NCI-H526 treated with DMSO at 0.1 percent for 48 hours (cell line): ENCODE measurements at places on chromosomes 1 and 21.

DNA sequence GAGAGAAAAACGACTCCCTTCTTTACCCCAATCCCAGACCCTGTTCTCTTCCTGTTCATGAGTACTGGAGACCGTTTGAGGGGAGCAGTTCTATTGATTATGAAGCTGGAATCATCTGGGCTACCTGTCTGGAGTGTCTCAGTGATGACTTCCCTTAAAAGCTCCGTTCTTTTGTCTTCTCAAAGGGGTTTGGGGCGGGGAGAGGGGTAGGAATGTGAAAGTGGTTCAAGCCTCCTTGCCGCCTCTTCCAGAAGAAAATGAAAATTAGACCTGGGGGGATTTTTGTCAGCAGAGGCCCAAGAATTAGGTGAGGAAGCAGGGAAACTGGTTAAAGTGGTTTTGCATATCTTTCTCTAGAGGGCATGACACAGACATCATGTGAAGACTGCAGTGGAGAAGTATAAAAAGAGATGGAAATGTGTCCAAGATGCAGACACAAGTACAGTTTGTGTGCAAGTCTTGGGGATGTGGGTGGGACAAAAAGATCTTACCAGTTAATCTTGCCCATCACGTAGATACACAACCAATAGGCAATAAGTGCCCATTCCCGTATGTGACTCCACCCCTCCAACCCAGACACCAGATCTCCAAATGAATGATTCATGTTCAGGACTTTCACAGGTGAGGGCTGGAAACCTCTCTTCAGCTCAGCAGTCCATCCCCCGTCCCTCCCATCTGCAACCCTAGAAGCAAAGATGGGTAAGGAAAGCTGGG lies 470 bp upstream of the MTMR11 start:
- DNase-seq, result peak; percentile 67

GRCh38 chr21:45401054-45401518 lies 3.9 kb upstream of the COL18A1 start:
- no peak for DNase-seq

DNA sequence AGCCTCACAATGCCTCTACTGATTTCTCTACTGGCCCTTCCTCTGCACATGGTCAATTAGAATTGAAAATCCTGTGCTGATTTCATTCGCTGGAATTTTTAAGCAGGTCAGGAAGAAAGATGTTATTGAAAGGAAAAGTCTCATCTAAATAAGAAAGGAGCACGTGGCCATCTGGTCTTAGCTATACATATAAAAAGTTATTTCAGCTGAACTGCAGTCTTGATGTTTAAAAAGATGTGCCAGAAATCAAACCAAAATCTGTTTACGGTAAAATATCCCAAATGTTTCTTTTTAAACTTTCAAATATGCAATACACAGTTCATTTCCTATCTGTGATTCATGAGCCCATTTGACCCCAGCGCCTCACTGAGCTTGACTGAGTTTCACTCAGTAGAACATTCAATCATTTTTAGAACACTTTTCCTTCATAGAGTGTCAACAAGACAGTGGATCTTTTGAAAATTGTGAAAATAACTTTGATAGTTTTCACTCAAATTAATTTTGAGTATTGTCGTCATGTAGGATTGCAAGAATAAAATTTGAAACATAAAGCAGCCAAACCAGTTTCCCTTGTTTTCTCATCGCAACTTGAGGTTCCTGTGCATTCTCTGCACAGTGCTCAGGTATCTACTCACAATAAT lies 293.6 kb downstream of the PTPRC start:
- DNase-seq, result peak; percentile 58

- no peak for DNase-seq
Measured at GRCh38 chr1:3067671-3068563, 1.1 kb upstream of the PRDM16 start.

- DNase-seq, result peak; percentile 72
Measured at GRCh38 chr1:169484683-169485430, 887 bp downstream of the SLC19A2 start.

- no peak for DNase-seq
Measured at GRCh38 chr1:226433341-226433720, 25.4 kb upstream of the PARP1 start.

GRCh38 chr1:150976401-150976821 lies 1.8 kb upstream of the CERS2 start:
- no peak for DNase-seq

- no peak for DNase-seq
Measured at GRCh38 chr1:1109743-1110142, 6.1 kb downstream of the C1orf159 start.

GRCh38 chr1:227459326-227459841 lies 104.0 kb upstream of the ZNF678 start:
- no peak for DNase-seq

GRCh38 chr1:2126331-2127186 lies 68.0 kb downstream of the FAAP20 start:
- no peak for DNase-seq

DNA sequence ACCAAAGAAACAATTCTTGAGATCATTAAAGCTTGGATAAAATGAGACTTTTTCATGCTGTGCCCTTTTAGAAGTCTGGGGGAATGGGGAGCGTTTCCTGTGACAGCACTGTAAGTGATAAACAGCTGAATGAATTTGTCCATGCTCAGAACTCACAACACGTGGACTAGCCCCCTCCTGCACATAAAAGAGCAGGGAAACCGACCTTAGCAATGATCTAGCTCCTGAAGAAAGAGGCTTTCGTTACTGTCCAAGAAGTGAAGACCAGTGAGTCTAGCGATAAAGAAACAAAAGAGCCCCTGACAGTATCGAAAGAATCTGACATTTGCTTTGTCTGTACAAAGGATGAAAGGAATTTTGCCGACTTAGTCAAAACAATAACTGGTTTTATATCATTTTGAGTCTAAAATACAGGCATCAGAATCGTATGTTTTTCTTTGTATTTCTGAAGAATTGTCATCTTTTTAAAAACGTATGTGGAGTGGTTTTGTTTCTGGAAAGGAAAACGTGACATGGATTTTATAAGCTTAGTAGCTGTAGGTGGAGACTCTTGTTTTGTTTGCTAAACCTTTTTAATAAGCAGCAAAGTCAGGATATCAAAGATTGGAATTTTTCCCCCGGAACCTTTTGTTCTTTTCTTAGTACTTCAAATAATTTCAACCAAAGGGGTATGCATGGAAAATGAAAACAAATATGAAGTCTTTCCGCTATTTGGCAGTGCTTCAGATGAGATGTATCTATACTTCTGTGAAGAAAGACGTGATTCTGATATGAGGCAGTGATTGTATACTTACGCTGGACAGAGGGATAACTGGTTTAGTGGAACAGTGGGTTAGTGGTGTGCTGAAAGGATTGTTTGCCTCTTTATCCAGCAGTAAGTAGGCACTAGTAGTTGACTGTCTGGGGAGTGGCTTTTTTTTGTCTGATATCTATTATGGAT lies 61.0 kb downstream of the MAST2 start:
- peak; percentile 74 for DNase-seq

DNA sequence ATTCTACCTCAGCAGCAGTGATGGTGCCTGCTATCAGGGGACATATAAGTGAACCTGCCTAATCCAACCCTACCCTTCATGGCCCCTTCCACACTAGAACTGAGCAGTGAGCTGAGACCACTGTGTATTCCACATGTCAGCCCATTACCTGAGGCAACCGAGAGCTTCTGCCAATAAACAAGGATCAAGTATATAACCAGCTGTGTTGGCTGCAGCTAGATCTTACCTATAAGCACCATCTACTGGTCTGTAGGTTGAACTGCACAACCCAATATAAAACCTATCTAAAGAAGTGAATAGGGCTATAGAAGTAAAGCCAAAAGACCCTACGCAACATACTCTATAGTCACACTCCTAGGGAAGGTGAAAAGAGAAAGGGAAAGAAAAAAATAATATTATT lies 376.9 kb downstream of the HHIPL2 start:
- DNase-seq, result peak; percentile 8
